GM23248 (cell line): ENCODE measurements at places on chromosomes 2 and 18. TPM values are rescaled to one million over a fixed set of nuclear protein-coding genes. Genes with fewer than 3 reads are reported as not detected.

Gene SCN9A
- total RNA-seq = 8.3 and 17.6 TPM in 2 replicates

DNA sequence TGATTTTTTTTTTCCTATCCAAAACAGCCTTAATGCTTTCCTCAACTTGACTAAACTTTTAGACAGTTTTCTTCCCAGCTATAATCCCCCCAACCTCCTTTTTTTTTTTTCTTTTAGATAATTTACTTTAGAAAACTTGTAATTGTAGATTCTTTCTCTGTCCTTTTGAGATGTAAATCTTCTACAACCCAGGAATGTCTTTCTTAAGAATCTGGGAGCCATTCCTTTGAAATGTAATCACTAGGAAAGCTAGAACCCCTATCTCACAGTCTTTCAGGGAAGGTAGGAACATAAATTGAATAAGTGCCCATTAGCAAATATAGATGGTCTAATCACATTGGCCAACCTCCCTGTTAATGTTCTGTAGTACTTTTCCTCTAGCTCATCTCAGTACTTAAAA is 285.4 kb downstream of the NUP35 start:
- DNase-seq = no peak

GRCh38 chr2:204923957-204924356 is 378.7 kb downstream of the PARD3B start:
- DNase-seq = no peak

DNA sequence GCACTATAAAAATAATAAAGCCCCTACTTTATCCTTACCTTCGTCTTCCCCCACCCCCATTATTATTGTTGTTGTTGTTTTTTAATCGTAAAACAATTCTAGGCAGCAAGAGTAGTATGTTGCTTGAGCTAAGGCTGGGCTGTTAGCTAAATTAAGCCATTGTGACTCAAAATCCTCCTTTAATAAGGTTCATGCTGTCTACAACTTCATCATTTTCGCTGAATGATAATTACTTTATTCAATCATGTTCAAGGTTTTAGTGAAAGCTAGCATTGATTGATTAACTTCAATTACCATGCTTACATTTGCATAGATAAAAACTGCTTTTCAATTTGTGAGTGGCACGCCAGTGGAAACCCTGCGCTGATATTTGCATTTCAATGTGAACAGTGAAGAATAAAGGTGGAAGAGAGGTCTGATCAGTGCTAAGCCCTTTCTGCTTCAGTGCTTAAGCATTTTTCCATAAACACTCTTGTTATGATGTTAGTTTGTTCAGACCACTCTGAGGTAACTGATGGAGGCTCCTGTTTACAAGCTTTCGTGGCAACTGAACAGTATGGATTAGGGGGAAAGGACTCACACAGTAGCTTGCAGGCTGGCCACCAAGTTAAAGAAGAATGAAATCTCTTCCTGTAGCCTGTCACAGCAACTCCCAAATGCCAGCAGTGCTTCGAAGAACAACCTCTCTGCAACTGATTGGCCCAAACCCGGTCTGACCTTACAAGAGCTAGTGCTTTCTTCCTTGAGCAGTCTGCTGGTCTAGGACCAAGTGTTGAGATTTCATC is 156.8 kb downstream of the GPD2 start:
- DNase-seq = no peak

GRCh38 chr2:48414640-48414979 is 115.3 kb upstream of the STON1 start:
- DNase-seq = no peak

Gene KCNJ13
- not detected in 2 replicates for total RNA-seq

DNA sequence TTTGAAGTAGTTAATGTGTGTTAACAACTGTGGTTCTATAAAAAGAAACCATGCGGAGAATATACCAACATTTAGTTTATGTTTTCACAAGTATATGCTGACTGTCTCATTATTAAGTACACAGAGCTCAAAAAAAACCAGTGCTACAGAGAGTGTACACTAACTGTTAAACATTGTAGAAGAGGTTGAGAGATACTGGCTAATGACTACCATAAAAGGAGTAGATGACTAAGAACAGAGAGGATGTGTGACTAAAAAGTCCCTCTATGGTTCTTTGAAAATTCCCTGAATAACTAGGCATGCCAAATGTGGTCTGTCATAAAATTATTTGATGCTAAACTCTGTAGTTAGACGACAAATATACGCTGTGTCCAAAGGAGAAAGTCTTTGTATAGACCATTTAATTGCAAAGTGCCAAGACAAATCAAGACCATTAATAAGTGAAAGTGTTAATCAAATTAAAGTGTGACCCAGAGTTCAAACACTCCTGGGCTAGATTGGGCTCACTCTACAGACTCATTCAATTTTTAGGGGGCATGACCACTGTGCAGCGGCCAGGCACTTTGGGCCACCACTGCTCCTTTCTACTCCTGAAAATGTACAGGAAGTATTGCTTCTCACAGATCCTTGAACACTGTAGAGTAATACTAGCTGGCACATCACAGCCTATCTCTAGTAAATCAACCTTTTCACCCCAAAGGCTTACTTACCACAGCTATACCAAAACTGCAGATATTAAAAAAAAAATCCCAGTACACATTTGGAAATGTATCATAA is 45.1 kb upstream of the SERTAD2 start:
- peak; percentile 94 for DNase-seq

- DNase-seq = no peak
Observed at GRCh38 chr2:203719456-203720410, 13.3 kb downstream of the CD28 start.

Gene SPP2
- total RNA-seq = not detected in 2 replicates

Gene MC5R
- total RNA-seq = not detected in 2 replicates

- DNase-seq = peak; percentile 49
Observed at GRCh38 chr2:88190808-88191721, 20.9 kb downstream of the THNSL2 start.

GRCh38 chr2:98705333-98705617 is 25.7 kb downstream of the MGAT4A start:
- no peak for DNase-seq

- DNase-seq = no peak
Observed at GRCh38 chr18:76948345-76948744, 126.0 kb downstream of the ZNF236 start.

Gene ANKRD30B
- not detected in 2 replicates for total RNA-seq

Gene OR6B2
- not detected in 2 replicates for total RNA-seq

Gene POMC
- 2.5 and 5.8 TPM in 2 replicates for total RNA-seq

Gene SLC23A3
- total RNA-seq = 0.13 and 1.2 TPM in 2 replicates

- no peak for DNase-seq
Observed at GRCh38 chr18:13868501-13869271, 44.7 kb downstream of the MC5R start.

DNA sequence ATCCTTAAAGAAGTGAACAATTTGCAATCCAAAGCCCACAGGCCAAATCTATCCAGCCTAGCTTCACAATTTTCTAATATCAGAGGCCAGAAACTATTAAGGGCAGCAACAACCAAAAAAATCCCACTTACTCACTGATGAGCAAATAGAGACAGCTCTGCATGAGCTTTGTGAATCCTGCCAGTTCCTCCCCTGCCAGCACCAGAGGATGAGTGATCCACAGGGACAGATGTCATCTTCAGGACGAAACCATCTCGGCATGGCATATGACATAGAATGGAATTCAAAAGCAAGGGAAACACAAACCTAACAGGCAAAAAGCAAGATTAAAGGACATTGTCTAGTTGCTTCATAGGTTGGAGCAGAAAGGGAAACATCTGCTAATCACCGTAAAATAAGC is 2.2 kb upstream of the DSC2 start:
- no peak for DNase-seq

- peak; percentile 61 for DNase-seq
Observed at GRCh38 chr2:74835831-74836674, 2.1 kb downstream of the HK2 start.

GRCh38 chr2:24659862-24660261 is 133.3 kb downstream of the PTRHD1 start:
- no peak for DNase-seq

Gene SLC38A11
- total RNA-seq = not detected in 2 replicates

- DNase-seq = no peak
Observed at GRCh38 chr2:212099658-212100057, 438.9 kb downstream of the ERBB4 start.

DNA sequence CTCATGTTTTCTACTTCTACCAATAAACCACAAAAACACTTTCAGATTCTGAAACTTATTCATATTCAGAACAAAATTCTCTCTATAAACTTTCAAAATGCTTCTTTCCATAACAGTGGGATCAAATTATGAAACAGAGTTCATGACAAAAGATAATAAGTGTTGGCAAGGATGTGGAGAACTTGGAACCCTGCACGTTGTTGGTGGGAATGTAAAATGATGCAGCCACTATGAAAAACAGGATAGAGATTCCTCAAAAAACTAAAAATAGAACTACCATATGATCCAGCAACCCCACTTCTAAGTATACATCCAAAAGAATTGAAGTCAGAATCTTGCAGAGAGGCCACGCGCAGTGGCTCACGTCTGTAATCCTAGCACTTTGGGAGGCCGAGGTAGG is 45.4 kb downstream of the GEMIN6 start:
- DNase-seq = no peak

- DNase-seq = no peak
Observed at GRCh38 chr2:38170067-38170466, 94.1 kb upstream of the CYP1B1 start.

DNA sequence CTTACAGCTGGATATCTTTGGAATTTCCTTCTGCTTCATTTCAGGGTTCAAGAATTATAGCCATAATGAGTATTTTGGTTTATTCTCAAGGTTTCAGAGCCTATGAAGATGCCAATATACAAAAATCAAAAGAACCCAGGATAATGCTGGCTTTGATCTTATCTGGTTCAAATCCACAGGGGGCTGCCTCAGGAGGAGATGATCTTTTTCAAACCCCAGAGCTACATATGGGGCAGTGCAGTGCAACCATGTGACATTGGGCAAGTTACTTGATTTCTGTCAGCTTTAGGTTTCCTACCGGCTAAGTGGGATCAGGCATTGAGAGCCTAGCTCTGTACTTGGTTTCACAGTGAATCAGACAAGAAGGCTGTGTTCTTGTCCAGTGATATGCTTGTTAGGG is 23.0 kb upstream of the LYPD6B start:
- no peak for DNase-seq

GRCh38 chr18:60417946-60418345 is 45.4 kb upstream of the MC4R start:
- peak; percentile 5 for DNase-seq
